ENCODE measurements at places on chromosomes 4 and X.

- no peak for DNase-seq
Observed at GRCh38 chr4:76550966-76551780, 116.1 kb downstream of the SHROOM3 start.

DNA sequence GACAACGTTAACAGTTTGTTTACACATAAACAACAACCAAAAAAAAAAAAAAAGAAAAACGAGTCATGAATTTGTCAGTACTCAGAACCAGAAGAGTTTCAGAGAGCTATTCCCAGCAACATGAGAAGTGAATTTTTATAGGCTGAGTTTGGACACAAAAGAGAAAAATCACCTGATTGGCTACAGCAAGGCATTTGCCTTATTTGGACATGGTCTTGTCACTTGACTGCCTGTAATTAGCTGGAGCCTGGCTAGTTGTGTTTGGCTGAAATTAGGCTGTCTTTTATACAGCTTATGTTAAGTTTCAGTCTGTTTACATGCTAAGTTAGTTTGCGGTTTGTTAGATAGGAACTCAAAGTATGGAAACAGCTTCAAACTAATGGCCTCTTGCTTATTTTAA lies 880 bp upstream of the TEX13A start:
- DNase-seq = no peak

DNA sequence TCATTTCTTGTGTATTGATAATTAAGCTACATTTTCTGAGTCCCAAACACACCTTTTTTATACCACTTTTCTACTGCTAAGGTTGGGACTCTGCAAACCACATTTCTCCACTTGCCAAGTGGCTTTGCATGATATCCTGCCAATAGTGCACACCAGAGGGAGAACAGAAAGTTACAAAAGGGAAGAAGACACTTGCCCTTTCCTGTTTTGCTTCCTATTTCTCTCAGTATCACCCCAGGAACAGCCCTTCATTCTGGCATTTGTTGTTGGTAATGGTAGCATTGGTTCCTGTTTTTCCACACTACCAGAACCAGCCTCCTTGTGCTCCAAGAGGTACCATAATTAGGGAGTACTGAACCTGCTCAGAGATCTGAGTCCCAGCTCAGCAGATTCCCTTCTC lies 87.1 kb downstream of the HDX start:
- DNase-seq = no peak

GRCh38 chr4:6964858-6965257 lies 55.2 kb downstream of the TBC1D14 start:
- DNase-seq = no peak

GRCh38 chr4:28788929-28789490 lies 1928.4 kb downstream of the STIM2 start:
- DNase-seq = no peak

DNA sequence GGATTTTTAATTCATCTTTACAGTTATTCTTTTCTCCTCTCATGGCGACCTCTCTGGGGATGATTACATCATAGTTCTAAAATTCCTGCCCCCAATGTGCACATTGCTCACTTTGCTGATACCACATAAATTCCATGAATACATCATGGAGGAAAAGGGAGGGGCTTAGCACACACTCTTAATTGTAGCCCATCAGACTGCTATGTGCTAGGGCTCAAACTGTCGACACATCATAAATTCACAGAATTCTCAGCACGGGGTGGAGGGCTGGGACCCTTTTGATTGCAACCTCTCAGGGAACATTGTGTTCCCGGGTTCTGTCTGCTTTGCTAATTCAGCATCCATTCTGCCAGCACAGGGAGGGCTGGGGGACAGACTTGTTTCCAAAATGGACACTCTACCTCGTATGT lies 592.9 kb downstream of the BCOR start:
- DNase-seq = no peak

Measured in anterior cingulate cortex (tissue), 58 donors.